ENCODE measurements at places on chromosomes 2 and 18. TPM values are rescaled to one million over a fixed set of nuclear protein-coding genes. Genes with fewer than 3 reads are reported as not detected.
A peak's percentile ranks its signal among the peaks of the same experiment; 100 is the strongest.

Gene CRYGD
- not detected for total RNA-seq

Gene LRP1B
- 0.94 TPM for total RNA-seq

- no peaks in the 10 kb centered on the region for H3K4me1 ChIP-seq
- no peak overlapping the region for H3K27ac ChIP-seq
- no peak for DNase-seq
- H3K36me3 ChIP-seq, result no peaks in the 10 kb centered on the region
These were observed 2112.6 kb upstream of the PIK3C3 start for GRCh38 chr18:39842366-39842914.

- no peaks in the 10 kb centered on the region for H3K27me3 ChIP-seq
- H3K4me3 ChIP-seq, result no peak overlapping the region
- no peaks in the 10 kb centered on the region for H3K36me3 ChIP-seq
- no peak overlapping the region for H3K27ac ChIP-seq
These were observed 220.3 kb downstream of the EN1 start for GRCh38 chr2:118627156-118627555.

- no peak overlapping the region for H3K27ac ChIP-seq
- H3K4me1 ChIP-seq, result no peaks in the 10 kb centered on the region
- H3K4me3 ChIP-seq, result no peak overlapping the region
- H3K27me3 ChIP-seq, result no peaks in the 10 kb centered on the region
- H3K36me3 ChIP-seq, result no peaks in the 10 kb centered on the region
These were observed 102.8 kb downstream of the ZNF385B start for GRCh38 chr2:179758636-179759035.

DNA sequence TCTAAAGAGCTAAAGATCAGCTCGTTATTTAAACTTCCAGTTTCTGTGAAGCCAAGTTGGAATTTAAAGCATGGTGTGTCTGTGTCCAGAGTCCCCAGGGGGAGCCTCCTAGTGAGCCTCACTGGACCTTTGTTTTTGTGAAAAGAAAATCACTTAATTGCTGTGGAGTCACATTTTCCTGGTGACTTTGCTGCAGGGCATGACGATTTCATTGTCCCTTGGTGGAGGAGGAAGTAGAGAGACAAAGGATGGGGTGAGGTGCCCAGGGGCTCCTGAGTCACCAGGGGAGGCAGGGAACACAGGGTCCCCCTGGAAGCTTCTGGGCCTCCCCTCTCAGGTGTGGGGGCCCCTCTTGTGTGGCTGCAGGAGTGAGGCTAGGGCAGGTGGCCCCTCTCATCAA, 19.7 kb downstream of the ATP6V1C2 start:
- no peaks in the 10 kb centered on the region for H3K36me3 ChIP-seq
- DNase-seq, result no peak
- no peaks in the 10 kb centered on the region for H3K27me3 ChIP-seq
- no peak overlapping the region for H3K27ac ChIP-seq

DNA sequence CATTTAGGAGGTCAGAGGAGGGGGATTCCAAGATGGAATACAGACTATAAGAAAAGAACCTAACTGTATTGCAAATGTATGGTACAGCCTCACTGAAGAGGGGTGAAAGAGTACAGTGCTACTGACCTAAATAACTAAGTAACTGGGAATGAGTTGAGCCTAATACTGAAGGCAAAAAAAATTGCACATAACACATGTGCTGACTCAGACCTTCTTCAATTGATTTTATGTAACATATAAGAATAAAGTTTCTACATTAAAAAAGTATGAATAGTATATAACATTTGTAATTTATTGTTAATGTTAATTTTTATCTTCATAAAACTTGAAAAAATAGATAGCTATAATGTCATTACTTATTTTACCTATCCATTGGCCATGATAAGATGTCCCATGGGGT, 41.7 kb downstream of the MALT1 start:
- DNase-seq, result no peak
- H3K36me3 ChIP-seq, result no peaks in the 10 kb centered on the region
- no peak overlapping the region for H3K27ac ChIP-seq
- no peak overlapping the region for H3K4me3 ChIP-seq
- no peaks in the 10 kb centered on the region for H3K4me1 ChIP-seq

- no peaks in the 10 kb centered on the region for H3K27me3 ChIP-seq
- H3K36me3 ChIP-seq, result no peaks in the 10 kb centered on the region
These were observed 179.4 kb downstream of the DOK6 start for GRCh38 chr18:69580107-69580506.

GRCh38 chr18:59015531-59016152, 124.0 kb upstream of the SEC11C start:
- no peaks in the 10 kb centered on the region for H3K27me3 ChIP-seq
- H3K4me1 ChIP-seq, result peaks cover 2% of the 10 kb centered on the region
- DNase-seq, result no peak

DNA sequence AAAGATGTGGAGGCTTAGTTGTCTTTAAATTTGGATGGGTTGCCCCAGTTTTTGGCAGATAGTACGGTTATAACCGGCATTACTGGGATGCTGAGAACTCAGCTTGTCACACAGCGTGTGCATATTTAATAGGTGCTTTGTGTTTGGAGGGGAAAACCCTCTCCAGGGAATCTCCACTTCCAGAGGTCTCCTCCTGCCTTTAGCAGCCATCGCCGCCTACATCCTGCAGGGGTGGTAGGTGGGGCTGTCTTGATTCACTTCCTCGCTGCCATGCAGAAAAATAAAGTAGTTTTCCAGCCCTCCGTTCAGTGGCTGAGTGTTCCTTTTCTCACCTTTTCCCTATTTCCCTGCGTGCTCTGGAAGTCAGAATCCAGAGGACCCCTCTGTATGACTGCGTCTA, 76.4 kb downstream of the ITGB1BP1 start:
- peak overlapping the region; percentile 21 for H3K27ac ChIP-seq
- no peak for DNase-seq
- H3K4me3 ChIP-seq, result no peak overlapping the region
- no peaks in the 10 kb centered on the region for H3K4me1 ChIP-seq

Gene CIAO1
- 57.1 TPM for total RNA-seq

DNA sequence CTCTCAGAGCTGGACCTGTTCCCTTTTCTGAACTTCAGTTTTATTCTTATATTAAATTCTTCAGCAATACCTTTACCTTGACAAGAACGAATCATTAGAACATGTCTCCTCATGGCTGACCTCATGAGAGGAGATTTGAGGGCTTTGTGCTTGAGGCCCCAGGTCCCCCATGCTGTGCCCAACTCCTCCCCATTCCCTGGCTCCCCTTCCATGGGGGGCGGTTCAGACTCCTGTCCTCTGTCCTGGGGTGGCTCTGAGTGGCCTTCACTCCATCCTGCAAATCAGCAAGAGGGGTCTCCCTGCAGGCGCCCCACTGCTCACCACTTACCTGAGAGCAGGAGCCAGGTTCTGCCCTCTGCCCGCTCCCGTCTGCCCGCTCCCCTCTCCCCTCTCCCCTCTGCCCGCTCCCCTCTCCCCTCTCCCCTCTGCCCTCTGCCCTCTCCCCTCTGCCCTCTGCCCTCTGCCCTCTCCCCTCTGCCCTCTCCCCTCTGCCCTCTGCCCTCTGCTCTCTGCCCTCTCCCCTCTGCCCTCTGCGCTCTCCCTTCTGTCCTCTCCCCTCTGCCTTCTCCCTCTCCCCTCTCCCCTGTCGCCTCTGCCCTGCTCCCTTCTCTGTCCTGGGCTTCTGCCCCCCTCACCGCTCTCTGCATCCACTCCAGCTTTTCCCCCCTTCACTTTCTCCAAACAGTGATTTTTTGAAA, 98.7 kb upstream of the ALKAL2 start:
- no peak overlapping the region for H3K27ac ChIP-seq
- no peaks in the 10 kb centered on the region for H3K36me3 ChIP-seq
- H3K4me3 ChIP-seq, result no peak overlapping the region
- H3K27me3 ChIP-seq, result no peaks in the 10 kb centered on the region
- no peaks in the 10 kb centered on the region for H3K4me1 ChIP-seq
- DNase-seq, result no peak

Gene HADHA
- total RNA-seq, result 109 TPM

DNA sequence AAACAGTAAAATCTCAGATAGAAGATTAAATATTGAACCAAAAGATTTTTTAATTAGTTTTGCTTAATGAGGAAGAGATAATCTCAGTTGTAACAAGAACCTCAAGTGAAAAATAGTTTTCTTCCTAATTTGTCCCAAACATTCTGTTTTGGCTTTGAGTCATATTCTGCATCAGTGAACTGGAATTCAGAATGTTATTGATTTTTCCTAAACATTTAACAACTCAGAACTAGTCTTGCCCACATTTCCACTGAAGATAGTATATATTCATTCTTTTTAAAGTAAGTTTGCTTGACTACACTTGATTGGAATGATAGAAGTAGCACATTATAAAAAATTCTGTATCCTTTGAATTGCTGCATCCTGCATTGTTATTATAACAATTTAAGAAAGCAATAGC, 85.7 kb upstream of the UGP2 start:
- DNase-seq, result no peak
- peaks cover 2% of the 10 kb centered on the region for H3K4me1 ChIP-seq
- no peak overlapping the region for H3K4me3 ChIP-seq
- no peaks in the 10 kb centered on the region for H3K36me3 ChIP-seq

- DNase-seq, result no peak
- no peak overlapping the region for H3K4me3 ChIP-seq
- H3K36me3 ChIP-seq, result no peaks in the 10 kb centered on the region
- H3K27me3 ChIP-seq, result no peaks in the 10 kb centered on the region
- H3K27ac ChIP-seq, result no peak overlapping the region
These were observed 61.8 kb downstream of the COMMD1 start for GRCh38 chr2:61967262-61967661.

- no peak for DNase-seq
- no peaks in the 10 kb centered on the region for H3K36me3 ChIP-seq
- H3K27me3 ChIP-seq, result no peaks in the 10 kb centered on the region
- H3K4me3 ChIP-seq, result no peak overlapping the region
- no peak overlapping the region for H3K27ac ChIP-seq
These were observed 199.7 kb upstream of the PID1 start for GRCh38 chr2:229470781-229471180.

- no peak overlapping the region for H3K4me3 ChIP-seq
- no peak for DNase-seq
- H3K27me3 ChIP-seq, result no peaks in the 10 kb centered on the region
- no peaks in the 10 kb centered on the region for H3K36me3 ChIP-seq
- H3K4me1 ChIP-seq, result peaks cover 6% of the 10 kb centered on the region
These were observed 158.3 kb downstream of the LDLRAD4 start for GRCh38 chr18:13376841-13377351.

DNA sequence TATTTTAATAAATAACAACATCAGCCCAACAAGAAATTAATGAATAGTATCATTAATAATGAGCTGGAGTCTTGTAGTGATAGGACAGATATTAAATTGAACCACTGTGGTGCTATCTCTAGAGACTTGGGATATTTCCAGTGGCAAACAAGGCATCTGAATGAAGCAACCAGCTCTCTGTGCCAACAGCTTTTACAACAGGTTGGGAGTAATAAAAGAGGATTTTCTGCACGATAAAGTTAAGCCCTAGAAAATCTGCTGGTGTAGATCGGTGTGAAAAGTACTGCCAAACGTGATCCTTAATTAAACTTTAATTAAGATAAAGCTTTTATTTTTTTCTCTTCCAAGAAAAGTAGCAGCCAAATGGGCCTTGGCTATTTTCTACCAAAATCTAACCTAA, 385.5 kb downstream of the NR4A2 start:
- no peaks in the 10 kb centered on the region for H3K4me1 ChIP-seq
- no peak overlapping the region for H3K4me3 ChIP-seq
- H3K27me3 ChIP-seq, result no peaks in the 10 kb centered on the region

GRCh38 chr18:3995476-3996102, 459.5 kb downstream of the DLGAP1 start:
- no peak overlapping the region for H3K27ac ChIP-seq
- H3K4me3 ChIP-seq, result peak overlapping the region; percentile 12
- no peak for DNase-seq
- no peaks in the 10 kb centered on the region for H3K4me1 ChIP-seq

DNA sequence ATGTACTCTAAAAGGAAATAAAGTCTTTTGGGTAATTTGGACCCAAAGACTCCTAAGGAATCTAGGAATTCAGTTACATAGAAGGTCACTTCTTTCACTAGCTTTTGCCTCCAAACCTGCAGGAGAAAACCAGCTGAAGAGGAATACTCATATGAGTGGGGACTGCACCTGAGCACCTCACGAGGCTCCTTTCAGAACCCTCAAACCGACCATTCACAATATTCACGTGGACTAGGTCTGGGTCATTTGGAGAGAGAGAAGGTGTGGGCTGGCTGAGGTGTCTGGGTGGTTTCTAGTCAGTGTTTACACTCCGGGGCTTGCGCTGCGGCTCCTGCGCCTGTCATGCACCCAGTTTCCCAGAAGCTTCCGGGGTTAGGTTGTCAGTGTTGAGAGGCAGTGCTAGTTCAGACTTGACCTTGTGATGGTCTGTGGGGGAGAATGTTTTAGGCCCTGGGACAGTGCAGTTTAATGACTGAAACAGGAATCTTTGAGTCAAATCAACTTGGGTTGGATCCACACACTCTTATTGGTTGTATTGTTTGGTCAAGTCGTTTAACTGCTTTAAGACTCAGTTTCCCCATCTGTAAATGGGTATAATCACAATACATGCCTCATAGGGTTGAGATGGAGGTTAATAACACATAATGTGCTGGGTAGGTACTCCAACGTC, 78.4 kb downstream of the LIMS1 start:
- H3K4me3 ChIP-seq, result no peak overlapping the region
- H3K4me1 ChIP-seq, result no peaks in the 10 kb centered on the region
- H3K27me3 ChIP-seq, result no peaks in the 10 kb centered on the region
- no peak for DNase-seq

DNA sequence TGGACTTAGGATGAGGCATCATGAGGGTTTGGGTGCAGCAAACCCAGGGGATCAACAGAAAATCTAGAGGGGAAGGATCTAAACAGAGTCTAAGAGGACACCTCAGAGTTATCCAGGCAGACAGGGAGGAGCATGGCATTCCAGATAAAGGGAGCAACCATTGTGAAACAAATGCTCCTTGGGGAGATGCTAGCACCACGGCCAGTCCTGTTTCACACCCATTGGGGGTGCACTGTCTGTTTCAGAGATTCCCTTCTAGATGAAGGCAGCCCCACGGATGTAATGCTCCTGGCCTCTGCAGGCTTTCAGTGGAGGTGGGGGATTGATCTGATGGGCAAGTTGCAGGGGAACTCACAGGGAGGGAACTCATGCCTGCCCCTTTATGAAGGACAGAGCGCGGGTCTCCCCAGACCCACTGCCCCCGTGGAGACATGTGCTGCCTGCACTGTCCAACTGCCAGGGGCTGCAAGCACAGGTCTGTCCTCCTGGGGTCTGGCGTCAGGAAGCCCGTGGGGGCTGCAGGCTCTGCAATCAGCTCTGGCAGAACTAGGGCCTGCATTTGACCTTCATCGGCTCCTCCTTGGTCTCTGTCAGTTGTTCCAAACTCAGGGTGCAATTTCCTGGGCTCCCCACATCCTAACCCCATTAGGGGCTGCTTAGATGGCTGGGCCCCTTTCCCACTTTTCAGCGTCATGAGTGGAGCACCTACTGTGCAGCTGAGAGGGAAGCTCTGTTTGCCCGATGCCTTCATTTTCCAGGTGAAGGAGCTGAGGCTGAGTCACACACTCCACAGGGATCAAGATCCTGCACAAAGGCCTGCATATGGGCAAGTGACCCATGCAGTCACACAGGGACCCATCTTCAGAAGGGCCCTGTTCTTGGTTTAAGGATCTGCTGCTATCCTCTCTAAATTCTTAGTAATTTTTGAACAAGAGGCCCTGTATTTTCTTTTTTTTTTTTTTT, 163.4 kb downstream of the ARL4C start:
- DNase-seq, result no peak
- no peaks in the 10 kb centered on the region for H3K36me3 ChIP-seq
- no peak overlapping the region for H3K4me3 ChIP-seq
- no peak overlapping the region for H3K27ac ChIP-seq
- H3K4me1 ChIP-seq, result no peaks in the 10 kb centered on the region
- H3K27me3 ChIP-seq, result no peaks in the 10 kb centered on the region

All from aorta (tissue), 5 donors.